ENCODE measurements at places on chromosomes 12 and 14. TPM values are rescaled to one million over a fixed set of nuclear protein-coding genes. Genes with fewer than 3 reads are reported as not detected.

The PIK3C2G gene
- not detected for total RNA-seq

DNA sequence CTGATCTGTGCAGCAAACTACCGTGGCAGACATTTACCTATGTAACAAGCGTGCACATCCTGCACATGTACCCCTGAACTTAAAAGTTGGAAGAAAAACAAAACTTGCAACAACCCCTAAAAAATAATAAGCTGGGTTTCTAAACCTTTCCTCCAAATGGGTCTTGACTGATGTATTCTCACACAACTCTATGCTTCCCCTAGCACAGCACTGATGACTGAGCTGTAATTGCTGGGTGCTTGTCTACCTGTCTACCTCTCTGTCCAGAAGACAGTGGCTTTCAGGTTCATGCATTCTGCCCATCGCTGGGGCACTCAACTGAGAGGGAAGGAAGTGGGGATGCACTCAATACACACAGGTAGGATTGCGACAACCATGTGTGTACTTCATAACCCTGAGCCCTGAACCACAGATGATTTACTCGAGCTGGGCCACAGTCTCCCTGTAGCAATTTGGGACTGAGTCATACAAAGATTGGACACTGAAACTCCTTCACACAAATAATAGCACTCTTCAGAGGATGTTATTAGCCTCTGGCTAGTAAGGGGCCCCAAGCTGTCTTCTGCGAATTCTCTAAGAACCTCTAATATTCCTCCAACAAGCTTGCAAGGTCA is 44.8 kb upstream of the TMPO start:
- H3K27me3 ChIP-seq: no peaks in the 10 kb centered on the region
- no peaks in the 10 kb centered on the region for H3K36me3 ChIP-seq
- no peak overlapping the region for H3K27ac ChIP-seq
- no peak overlapping the region for H3K4me3 ChIP-seq

DNA sequence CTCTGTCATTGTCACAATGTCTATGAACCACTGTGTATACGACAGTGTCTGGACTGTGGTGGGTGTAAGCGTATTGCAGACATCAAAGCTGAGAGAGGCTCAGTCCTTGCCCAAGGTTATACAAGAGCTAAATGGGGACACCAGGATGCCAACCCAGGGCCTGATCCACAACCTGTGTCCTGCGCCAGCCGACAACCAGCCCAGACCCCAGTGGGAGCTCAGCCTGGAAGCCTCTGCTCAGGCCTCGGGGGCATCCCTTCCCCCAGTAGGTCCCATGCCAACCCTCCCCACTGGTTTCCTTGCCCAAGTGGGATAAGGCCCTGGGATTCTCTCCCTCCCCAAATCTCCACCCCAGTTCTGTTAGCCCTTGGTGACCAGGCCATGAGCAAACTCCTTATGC is 54.3 kb downstream of the LTBP2 start:
- no peak for DNase-seq
- no peaks in the 10 kb centered on the region for H3K4me1 ChIP-seq
- no peaks in the 10 kb centered on the region for H3K36me3 ChIP-seq
- no peak overlapping the region for H3K27ac ChIP-seq
- H3K27me3 ChIP-seq: no peaks in the 10 kb centered on the region
- H3K4me3 ChIP-seq: no peak overlapping the region

The OR6C68 gene
- total RNA-seq: not detected

The SYNDIG1L gene
- not detected for total RNA-seq

DNA sequence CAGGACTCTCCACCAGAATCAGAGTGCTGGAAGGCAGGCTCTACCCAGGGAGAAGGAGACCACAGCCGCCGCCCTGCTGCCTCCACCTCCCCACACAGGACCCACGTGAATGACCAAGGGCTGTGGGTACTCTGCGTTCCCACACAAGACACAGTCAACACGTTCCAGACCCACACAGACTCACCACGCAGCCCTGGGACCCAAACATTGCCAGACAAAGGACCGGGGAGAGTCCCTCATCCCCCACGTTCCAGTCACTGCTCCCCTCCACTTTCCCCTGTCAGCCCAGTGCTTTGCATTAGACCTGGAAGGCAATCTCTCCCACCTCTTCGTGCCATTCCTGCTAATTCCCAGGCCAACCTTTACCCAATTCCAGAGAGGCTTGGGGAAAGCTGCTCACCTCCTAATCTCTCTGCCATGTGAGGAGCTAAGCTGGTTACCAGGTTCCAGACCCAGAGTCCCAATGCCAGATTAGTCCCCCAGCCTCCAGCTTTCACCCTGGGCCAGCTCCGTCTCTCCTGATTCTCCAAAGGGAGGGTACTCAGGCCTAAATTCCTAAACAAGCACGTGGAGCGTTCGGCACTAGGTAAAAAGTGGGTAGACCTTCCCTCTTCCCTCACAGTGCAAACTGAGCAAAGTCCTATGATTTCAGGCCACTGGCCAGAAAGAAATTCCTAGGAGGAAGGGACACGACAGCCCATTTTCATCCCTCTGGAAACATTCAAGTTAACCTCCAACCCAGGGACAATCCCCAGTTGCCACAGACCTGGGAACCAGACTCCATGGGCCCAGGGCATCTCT is 4.9 kb downstream of the SLC6A13 start:
- no peak overlapping the region for H3K4me3 ChIP-seq
- H3K4me1 ChIP-seq: no peaks in the 10 kb centered on the region
- H3K27me3 ChIP-seq: no peaks in the 10 kb centered on the region
- DNase-seq: no peak
- H3K36me3 ChIP-seq: no peaks in the 10 kb centered on the region

The PLXNC1 gene
- 35.2 TPM for total RNA-seq

- no peaks in the 10 kb centered on the region for H3K27me3 ChIP-seq
- no peaks in the 10 kb centered on the region for H3K4me1 ChIP-seq
- H3K27ac ChIP-seq: no peak overlapping the region
- DNase-seq: no peak
These were observed 2.5 kb downstream of the KDM5A start for GRCh38 chr12:386651-387050.

GRCh38 chr14:93220509-93220908 is 13.5 kb downstream of the UBR7 start:
- H3K4me3 ChIP-seq: no peak overlapping the region
- H3K27me3 ChIP-seq: no peaks in the 10 kb centered on the region
- peaks cover 6% of the 10 kb centered on the region for H3K36me3 ChIP-seq
- H3K27ac ChIP-seq: no peak overlapping the region

The KRT75 gene
- total RNA-seq: not detected

DNA sequence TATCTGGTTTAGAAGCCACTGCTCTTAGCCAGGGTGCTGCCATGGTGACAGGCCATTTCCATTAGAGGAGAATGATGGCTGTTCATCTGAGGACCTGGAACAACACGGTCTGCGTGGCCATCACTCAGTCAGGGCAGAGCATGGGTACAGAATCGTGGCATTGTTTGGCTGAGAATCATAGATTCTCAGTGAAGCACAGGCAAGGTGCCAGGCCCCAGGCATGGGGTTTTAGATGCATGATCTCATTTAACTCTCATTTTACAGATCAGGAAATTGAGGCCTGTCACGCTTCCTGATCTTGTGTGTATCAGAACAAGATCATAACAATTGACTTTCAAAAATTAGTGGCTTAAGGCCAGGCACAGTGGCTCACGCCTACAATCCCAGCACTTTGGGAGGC is 26.8 kb upstream of the IRF2BPL start:
- H3K4me1 ChIP-seq: peaks cover 12% of the 10 kb centered on the region
- no peak for DNase-seq
- no peak overlapping the region for H3K4me3 ChIP-seq
- no peaks in the 10 kb centered on the region for H3K27me3 ChIP-seq
- H3K27ac ChIP-seq: no peak overlapping the region

DNA sequence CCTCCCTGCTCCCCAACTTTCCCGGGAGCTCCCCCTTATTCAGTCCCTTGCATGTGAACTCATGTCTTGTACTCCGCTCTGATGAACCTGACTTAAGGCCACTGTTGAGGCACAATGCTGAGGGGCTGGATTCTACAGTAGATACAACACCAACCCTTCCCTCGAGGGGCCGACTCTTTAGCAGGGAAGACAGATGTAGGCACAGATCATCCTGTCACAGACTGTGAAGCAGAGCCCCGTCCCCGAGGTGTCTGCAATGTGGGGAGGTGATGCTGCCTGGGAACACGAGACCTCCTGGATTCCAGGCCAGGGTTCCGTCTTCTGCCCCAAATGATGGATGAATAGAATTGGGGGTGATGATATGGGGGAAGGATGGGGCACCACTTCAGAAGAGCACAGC is 175.1 kb downstream of the CHST11 start:
- H3K4me1 ChIP-seq: no peaks in the 10 kb centered on the region
- no peak overlapping the region for H3K4me3 ChIP-seq
- H3K27ac ChIP-seq: no peak overlapping the region
- H3K36me3 ChIP-seq: peaks cover 3% of the 10 kb centered on the region
- no peaks in the 10 kb centered on the region for H3K27me3 ChIP-seq

DNA sequence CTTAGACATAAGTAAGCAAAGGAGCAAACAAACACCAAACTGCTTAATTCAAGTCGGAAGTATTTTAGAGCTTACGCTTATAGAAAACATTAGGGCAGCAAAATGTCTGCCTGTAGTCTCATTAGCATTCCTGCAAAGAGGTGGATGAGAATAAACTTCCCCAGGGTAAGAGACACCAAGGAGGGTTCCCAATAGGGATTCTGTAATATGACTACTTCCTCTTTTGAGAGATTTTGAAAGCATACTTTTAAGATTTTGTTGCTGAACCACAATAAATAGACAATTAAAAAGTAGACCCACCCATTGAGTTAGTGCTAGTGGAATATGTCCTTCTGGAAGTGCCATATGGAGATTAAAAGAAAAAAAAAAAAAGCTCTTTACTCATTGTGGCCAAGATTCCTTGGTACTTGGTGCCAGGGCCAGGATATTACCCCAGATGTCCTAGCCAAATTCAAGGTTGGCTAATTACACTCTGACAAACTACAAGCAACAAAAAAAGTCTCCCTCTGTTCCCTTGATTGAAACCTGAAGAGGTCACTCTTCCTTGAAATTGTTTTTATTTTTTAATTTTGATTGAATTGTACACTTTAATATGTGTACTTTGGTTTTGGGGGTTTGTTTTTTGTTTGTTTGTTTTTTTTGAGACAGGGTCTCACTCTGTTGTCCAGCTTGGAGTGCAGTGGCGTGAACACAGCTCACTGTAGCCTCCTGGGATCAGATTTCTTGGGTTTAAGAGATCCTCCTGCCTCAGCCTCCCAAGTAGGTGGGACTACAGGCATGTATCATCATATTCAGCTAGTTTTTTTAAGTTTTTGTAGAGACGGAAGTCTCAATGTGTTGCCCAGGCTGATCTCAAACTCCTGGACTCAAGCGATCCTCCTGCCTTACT is 8.7 kb downstream of the CLIP1 start:
- no peak for DNase-seq
- H3K27me3 ChIP-seq: no peaks in the 10 kb centered on the region
- no peaks in the 10 kb centered on the region for H3K36me3 ChIP-seq
- H3K27ac ChIP-seq: peak overlapping the region; percentile 95
- H3K4me3 ChIP-seq: peak overlapping the region; percentile 50

- H3K4me3 ChIP-seq: no peak overlapping the region
- no peaks in the 10 kb centered on the region for H3K36me3 ChIP-seq
- DNase-seq: no peak
- H3K27me3 ChIP-seq: no peaks in the 10 kb centered on the region
- no peak overlapping the region for H3K27ac ChIP-seq
These were observed 4.7 kb downstream of the ADCK1 start for GRCh38 chr14:77804592-77804991.

The TBC1D30 gene
- 15.8 TPM for total RNA-seq

DNA sequence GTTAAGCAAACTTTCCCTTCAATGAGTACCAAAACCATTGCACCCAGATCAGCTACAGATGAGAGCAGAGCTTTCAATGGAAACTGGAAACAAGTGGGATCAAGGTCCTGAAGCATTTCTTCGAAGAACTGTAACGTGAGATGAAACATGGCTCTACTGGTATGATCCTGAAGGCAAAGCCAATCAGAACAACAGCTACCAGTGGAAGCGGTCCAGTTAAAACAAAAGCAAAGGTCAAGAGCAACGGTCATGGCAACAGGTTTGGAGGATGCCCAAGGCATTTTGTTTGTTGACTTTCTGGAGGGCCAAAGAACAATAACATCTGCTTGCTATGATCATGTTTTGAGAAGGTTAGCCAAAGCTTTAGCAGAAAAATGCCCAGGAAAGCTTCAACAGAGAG is 137.9 kb upstream of the CPSF6 start:
- no peaks in the 10 kb centered on the region for H3K36me3 ChIP-seq
- no peaks in the 10 kb centered on the region for H3K4me1 ChIP-seq
- no peak overlapping the region for H3K4me3 ChIP-seq
- H3K27me3 ChIP-seq: no peaks in the 10 kb centered on the region
- no peak for DNase-seq

GRCh38 chr14:76714470-76714869 is 46.8 kb upstream of the VASH1 start:
- no peak for DNase-seq
- no peaks in the 10 kb centered on the region for H3K4me1 ChIP-seq
- no peaks in the 10 kb centered on the region for H3K36me3 ChIP-seq

The CCDC196 gene
- not detected for total RNA-seq

DNA sequence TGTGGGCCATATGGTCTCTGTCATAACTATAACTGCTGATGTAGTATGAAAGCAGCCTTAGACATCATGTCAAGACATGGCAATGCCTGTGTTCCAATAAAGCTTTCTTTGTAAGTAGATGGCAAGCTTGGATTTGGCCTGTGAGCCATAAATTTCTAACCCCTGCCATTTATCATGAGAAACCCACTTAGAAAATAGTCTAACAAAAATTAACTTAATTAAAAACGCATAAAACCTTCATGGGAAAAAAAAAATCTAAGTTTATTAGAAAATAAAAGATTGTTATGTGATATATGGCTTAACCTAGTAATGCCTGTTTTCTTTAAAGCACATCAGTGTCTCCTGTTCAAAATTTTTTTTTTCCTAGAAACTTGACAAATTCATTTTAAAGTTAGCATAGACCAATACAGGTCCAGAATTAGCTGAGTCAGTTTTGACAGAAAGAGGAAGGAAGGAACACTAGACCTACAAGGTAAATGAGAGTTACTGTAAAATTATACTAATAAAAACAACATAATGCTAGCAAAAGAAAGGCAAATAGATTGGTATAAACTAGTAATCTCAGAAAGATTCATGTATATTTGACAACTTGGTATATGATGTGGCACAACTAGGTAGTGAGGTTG is 68.2 kb downstream of the USP15 start:
- DNase-seq: no peak
- no peak overlapping the region for H3K27ac ChIP-seq

DNA sequence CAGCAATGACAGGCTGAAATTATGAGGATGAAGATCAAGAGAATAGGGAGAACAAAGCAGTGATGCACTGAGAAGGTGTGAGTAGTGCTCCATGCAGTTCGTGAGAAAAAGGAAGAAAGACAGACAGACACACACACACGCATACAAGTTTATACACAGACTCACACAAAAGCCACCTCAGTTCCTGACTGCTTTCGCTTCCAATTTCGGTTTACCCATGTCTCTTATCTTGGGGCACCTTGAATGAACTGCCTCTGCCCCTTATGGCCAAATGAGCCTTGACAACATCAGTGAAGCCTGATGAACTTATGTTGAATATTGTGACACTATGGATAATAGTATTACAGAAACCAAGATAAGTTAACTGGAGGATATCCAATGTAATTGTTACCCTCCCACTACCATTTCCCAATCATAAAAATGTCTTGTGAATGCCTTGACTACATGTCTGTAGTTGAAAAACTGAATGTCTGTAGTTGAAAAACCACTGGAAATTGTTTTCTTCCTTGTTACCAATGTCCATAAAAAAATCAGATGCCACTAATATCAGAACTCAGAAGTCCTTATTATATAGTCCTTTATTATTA is 380.4 kb upstream of the DDHD1 start:
- no peak for DNase-seq
- no peaks in the 10 kb centered on the region for H3K36me3 ChIP-seq
- H3K27ac ChIP-seq: peak overlapping the region; percentile 38

GRCh38 chr12:54658306-54659264 is 10.4 kb upstream of the DCD start:
- no peak for DNase-seq
- no peaks in the 10 kb centered on the region for H3K36me3 ChIP-seq
- H3K27ac ChIP-seq: no peak overlapping the region
- no peaks in the 10 kb centered on the region for H3K27me3 ChIP-seq
- no peaks in the 10 kb centered on the region for H3K4me1 ChIP-seq

All from GM12878 (cell line).